Right lung (tissue), 10 donors: ENCODE measurements at places on chromosomes 5 and 9. TPM values are rescaled to one million over a fixed set of nuclear protein-coding genes. Genes with fewer than 3 reads are reported as not detected.

Gene HAPLN1
- 0.88 TPM for polyA plus RNA-seq

Gene PCDHB4
- 1.7 TPM for polyA plus RNA-seq

Gene PTGDS
- 21.1 TPM for polyA plus RNA-seq

Gene ZNF300
- 28.4 TPM for polyA plus RNA-seq

Gene AGXT2
- not detected for polyA plus RNA-seq

Gene ANGPTL2
- polyA plus RNA-seq: 34.2 TPM

Gene GPR150
- not detected for polyA plus RNA-seq

Gene BHMT2
- polyA plus RNA-seq: 1.5 TPM

Gene SCGB3A2
- polyA plus RNA-seq: 2,261 TPM

Gene ARHGAP26
- 7.8 TPM for polyA plus RNA-seq
